GM04504 (cell line): ENCODE measurements at places on chromosomes 1 and 21.

DNA sequence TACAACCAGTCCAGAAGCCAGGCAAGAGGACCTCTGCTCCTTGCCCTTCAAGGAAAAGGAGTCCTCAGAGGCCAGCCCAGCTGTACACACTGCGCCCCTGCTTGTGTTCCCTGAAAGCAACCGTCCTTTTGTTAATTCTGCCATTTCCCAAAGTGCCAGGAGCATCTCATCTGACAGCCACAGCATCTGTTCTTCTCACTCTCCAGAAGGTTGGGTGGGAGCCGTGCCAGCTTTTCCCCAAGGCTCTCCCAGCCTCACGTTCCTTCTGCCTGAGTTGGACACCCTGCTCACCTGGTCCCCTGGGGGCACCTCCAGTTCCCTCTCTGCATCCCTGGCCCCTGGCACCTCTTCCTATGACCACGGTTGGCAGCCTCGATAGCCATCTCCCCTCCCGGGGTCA, 10.5 kb upstream of the CNTN2 start:
- no peak for DNase-seq

DNA sequence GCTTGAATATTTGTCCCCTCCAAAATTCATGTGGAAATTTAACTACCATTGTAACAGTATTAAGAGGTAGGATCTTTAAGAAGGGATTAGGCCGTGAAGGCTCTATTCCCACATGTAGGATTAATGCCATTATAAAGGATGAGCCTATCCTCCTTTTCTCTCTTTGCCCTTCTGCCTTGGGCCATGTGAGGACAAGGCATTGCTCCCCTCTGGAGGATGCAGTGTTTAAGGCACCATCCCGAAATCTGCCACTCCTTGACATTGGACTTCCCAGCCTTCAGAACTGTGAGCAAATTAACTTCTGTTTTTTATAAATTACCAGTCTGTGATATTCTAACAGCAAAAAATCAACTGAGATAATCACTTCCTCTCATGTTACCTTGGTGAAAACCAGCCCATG, 124.4 kb downstream of the TOMM20 start:
- DNase-seq = no peak

DNA sequence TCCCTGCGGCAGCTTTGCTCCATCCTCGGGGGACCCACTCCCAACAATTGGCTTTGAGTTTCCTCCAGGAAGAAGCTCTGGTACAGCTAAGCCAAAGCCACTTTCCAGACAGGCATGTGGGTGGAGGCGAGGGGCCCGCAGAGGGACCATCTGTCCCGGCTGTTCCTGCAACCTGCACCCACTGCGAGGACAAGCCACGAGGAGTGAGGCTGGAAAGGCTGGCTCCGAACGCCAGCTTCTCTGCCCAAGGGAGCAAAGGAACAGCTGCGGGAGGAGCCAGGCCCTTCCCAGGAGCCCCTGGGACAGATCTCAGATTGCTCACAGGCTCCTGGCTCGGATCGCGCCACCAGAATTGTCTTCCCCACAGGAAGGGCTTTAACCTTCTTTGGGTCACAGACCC, 28.3 kb upstream of the PEF1 start:
- DNase-seq = no peak

- no peak for DNase-seq
These were observed 4.6 kb upstream of the VSIG8 start for GRCh38 chr1:159866905-159867663.

- DNase-seq = no peak
These were observed 7.5 kb upstream of the FMO3 start for GRCh38 chr1:171083222-171083621.

DNA sequence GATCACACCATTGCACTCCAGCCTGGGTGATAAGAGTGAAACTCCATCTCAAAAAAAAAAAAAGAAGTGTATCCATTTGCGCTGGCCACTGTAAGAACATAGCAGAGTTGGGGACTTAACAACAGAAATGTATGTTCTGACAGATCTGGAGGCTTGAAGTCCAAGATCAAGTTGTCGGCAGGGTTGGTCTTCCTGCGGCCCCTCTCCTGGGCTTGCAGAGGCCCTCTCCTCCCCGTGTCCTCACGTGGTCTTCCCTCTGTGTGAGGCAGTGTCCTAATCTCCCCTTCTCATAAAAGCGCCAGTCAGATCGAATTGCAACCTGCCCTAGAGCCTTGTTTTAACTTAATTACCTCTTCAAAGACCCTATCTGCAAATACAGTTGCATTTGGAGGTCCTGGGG, 52.6 kb downstream of the MT1HL1 start:
- DNase-seq = no peak

GRCh38 chr1:212624976-212625501, 16.5 kb downstream of the ATF3 start:
- no peak for DNase-seq

DNA sequence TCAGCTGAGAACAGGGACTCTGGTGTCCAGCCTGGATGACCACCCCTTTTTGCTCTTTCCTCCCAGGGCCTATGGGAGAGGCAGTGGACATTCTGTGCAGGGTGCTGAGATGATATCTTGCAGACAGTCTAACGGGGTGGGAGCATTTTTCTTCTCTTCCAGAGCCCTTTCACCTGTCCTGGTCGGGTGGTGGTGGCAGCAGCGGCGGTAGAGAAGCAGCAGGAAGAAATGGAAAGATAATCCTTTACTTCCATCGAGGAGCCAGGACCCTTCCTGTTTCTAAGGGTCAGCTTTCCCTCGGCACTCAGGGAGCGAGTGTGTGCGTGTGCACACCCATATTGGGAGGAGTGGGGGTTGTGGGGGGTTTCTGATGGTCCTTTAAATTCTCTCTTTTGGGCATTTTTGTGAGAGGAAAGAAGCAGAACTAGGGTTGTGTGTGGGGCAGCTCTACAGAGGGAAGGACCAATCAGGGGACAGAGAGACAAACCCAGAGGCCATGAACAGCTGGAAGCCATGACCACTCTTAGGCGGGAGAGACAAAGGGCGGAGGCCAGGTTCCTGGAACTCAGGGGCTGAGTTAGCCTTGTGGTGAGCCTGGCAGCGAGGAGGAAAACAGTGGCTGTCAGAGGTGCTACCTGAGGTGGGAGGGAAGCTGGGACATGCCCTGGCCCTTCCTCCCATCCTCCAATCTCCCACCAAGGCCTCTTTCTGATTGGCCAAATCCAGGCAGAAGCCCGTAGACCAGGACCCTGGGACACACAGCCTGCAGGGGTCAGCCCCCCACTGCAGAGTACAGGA, 31.2 kb upstream of the CSF3R start:
- no peak for DNase-seq

- DNase-seq = no peak
These were observed 5.7 kb downstream of the EPHX1 start for GRCh38 chr1:225815526-225816178.

GRCh38 chr1:48552420-48552819, 80.4 kb upstream of the SPATA6 start:
- no peak for DNase-seq

GRCh38 chr1:193542690-193543089, 356.3 kb upstream of the B3GALT2 start:
- DNase-seq = no peak

DNA sequence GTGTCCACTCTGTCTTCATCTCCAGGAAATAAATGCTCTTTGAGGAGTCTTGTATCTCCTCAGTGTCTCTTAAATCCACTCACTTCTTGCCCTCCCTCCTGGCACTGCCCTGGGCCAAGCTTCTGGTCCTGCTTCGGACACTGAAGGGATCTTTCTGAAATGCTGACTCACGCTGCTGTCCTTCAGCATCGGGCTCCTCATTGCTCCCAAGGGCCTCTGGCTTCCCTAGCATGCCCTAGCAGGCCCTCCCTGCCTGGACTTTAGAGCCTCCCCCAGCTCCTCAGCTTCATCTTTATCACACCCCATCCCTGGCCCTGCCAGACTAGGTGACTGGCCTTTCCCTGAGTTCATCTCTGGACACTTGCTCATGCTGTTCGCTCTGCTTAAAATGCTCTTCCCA, 96.6 kb downstream of the FOXD2 start:
- DNase-seq = peak; percentile 10

DNA sequence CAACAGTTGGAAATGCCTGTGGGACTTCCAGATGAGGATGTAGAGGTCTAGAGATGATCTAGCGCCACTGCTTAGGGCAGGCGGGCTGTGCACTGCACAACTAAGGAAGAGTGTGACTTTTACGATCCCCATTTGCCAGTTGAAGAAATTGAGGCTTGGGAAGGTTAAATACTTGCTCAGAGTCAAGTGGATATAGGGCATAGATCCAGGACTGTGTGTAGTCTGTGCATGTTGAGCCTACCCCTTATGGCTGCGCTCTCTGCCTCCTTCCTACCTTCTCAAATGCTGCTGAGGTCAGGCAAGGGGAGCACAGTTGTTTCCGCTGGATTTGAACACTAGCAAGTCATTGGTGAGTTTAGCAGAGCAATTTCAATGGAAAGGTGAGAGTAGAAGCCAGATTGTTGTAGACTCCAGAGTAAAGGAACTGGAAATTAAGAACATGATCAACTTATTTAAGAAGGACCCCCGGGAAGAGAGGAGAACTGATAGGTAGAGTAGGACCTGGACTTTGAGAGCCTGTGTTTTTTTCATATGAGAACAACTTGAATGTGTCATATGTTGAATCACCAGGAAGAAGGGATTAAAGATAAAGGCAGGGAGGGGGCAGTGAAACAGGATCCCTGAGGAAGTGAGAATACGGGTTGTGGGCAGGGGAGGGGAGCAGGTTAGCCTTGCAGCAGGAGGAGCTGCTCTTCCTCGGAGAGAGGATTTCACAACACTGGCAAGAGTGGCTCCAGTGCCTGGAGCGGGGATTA, 2.7 kb downstream of the CAPN2 start:
- DNase-seq = peak; percentile 72

- no peak for DNase-seq
These were observed 654.9 kb upstream of the PKN2 start for GRCh38 chr1:88029142-88029541.

DNA sequence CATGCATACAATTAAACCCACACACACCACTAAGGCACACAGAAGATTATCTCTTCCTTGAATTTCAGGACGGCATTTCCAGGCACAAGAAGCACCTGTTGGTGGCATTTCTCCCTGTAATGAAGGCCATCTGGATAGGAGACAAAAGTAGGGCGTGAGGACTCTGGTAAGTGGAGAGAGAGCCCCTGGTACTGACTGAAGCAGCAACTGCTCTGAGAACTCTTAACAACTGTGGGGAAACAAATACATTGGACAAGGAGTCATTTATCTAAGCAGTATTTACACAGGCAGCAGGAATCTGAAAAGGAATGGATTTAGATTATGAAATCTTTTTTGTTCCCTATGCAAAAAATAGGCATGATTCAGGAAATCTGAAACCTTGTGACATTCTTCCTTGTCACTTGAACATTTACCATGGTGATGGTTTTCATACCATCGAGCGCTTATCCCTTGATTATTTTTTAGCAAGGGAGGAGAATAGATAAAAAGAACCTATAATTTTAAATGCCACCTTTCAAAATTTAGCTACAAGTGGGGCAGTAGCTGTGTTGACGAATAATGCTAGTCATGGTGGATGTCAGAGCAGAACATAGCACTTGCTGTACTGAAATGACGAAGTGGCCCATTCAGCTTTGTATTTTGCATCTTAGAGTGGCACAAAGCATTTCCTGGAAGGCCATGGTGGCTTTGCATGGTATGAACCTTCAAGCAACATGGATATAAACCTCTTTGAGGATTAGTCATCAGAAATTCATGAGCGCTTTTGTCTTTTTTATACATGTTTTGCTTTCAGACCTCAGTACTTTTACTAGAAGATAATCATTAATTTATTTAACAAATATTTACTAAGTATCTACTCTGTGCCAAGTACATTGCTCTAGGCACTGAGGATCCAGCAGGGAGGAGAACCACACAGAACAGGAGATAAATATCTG, 362.0 kb downstream of the ADGRL2 start:
- no peak for DNase-seq

DNA sequence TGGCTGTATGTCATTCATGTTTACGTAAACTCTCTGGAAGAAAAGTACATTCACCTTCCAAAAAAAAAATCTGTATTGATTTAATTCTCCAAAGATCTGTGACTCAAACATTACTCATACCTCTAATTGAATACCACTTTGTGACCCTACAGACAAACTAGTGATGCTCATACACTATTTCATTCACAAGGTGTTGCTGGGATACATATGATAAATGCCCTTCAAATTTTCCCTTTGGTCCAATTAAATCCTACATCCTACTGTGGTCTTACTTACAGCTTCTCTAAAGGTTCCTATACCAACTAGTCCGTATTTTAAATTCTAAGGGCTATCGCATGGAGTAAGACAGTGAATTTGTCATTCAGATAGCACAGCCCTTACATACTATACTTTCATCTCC, 26.8 kb upstream of the CADM3 start:
- no peak for DNase-seq

DNA sequence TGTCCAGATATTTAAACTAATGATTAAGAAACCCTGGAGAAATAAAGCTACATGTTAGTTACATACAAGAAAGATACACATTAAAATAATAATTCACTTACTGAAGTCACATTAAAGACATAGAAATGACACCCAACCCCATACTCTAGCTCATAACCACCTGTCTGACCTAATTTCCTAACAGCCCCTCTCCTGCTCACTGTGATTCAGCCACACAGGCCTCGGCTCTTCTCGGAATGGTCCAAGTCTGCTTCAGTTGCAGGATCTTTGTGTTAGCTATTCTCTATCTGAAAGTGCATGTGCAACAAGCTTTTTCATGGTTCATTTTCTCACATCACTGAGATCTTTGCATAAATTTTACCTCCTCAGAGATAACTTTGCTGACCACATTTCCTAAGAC, 209.8 kb downstream of the TM2D1 start:
- DNase-seq = no peak

DNA sequence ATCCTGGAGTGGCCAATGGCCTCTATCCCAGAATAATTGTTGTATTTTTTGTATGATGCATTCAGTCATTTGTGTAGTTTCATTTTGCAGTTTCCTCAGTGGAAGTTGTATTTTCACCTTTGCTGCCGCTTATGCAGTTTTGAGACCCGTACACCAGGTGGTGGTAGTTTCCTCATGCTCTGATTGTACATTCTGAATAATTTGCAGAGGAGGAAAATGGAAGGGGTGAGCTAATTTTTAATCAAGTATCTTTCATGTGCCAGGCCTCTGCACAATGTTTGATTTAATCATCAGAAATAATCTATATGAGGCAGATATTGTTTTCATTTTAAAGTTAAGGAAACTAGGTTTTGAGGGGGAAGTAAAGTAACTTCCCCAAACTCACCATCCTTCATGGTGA, 29.5 kb downstream of the HLX start:
- DNase-seq = no peak

- peak; percentile 71 for DNase-seq
These were observed 5.8 kb upstream of the LAMC2 start for GRCh38 chr1:183180218-183180617.

DNA sequence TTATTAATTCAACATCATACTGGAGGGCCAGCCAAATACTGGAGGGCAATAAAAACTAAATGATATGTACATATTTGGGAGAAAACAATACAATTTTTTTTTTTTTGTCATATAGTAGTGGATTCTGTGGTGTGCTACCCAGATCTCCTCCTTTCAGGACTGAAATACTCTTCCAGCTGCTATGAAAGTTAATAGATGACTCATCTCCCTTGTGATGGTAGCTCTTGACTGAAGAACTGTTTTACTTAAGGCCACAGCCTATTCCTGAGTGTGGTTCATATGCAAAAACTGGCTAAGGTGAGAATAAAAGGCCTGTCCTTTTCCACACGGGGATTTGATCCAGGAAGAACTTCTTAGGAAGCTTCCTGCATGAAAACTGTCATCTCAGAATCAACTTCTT, 307.9 kb downstream of the HLX start:
- no peak for DNase-seq
